CD4-positive, alpha-beta T cell treated with Interleukin-15 for 1 hour (primary cell): ENCODE measurements at places on chromosomes 6 and 20.

- no peak for DNase-seq
These were observed 602.9 kb upstream of the ARID1B start for GRCh38 chr6:156174031-156174890.

GRCh38 chr6:97059473-97059872, 134.9 kb downstream of the KLHL32 start:
- no peak for DNase-seq

DNA sequence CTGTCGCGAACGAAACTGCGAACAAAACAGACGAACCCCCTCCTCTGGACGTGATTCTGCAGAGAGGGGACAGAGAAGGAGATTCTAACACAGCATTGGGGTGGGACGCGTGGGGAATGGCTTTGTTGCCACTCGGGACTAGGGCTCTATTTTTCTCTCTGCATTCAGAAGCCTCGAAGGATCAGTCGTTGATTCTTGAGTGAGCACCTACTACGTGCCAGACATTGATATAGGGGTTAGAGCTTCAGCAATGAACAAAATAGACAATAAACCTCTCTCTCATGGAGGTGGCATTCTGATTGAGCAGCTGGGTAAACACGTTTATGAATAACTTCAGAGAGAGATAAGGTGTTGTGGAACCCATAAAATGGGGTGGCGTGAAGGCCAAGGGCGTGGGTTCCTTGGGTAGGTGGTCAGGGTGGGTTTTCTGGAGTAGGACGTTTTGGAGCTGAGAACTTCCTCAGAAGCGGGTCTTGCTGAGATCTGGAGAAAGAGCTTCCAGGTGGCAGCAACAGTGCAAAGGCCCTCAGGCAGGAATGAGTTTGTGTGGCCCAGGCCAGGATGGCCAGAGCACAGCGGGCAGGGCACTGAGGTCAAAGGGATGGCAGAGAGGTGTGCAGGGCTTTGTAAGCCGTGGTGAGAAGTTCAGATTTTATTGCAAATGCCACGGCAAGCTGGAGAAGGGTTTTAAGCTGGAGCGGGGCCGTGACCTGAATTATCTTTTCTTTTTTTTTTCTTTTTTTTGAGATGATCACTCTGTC, 884 bp downstream of the SLC2A10 start:
- DNase-seq, result no peak

DNA sequence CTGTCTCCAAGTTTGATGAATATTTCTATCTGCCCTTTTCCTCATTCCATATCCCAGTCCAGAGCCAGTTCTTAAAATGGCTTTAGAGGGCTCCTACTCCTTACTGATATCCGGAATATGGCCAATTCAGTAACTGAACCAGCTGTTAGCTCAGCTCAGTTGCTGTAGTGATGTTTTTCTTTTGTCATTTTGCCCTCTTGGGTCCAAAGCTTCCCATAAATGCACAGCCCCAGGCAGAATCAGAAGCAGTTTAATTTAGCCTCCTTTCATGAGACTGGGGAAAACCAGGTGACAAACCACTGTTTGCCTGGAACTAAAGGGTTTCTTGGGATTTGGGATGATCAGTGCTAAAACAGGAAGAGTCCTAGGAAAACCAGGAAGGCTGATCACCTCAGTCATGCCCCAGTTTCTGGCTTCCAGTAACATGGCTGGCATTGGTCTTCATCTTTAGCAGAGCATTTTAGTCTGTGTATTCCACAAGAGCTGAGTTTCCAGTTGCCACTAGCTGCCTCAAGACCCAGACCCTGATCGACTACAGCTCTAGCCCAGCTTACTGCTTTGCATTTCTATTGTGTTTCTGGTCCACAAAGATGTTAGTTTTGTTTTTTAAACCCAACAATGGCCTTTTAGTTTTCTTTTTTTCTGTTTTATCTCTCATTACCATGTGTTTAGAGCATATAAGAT, 40.6 kb upstream of the REV3L start:
- DNase-seq, result no peak

GRCh38 chr6:38495922-38496635, 143.7 kb downstream of the BTBD9 start:
- DNase-seq, result no peak

- peak; percentile 63 for DNase-seq
These were observed 24.9 kb upstream of the IER3 start for GRCh38 chr6:30769088-30769852.

DNA sequence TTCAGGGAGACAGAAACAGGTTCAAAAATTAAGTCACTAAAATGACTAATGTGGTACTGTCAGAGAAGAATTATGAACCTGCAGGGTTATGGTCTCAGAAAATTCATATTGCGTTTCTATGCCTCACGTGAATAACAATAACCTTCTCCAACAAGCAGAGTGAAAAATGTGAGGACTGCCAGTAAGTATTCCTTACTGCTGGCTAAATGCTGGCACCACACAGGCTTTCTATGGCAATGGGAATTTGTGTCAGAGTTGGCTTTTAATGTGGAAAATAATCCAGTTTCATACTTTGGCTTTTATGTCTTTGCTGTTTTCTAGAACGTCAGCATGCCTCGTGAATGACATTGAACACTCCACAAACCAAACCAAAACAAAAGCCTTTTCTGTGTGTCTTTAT, 656.0 kb downstream of the KIF16B start:
- no peak for DNase-seq

DNA sequence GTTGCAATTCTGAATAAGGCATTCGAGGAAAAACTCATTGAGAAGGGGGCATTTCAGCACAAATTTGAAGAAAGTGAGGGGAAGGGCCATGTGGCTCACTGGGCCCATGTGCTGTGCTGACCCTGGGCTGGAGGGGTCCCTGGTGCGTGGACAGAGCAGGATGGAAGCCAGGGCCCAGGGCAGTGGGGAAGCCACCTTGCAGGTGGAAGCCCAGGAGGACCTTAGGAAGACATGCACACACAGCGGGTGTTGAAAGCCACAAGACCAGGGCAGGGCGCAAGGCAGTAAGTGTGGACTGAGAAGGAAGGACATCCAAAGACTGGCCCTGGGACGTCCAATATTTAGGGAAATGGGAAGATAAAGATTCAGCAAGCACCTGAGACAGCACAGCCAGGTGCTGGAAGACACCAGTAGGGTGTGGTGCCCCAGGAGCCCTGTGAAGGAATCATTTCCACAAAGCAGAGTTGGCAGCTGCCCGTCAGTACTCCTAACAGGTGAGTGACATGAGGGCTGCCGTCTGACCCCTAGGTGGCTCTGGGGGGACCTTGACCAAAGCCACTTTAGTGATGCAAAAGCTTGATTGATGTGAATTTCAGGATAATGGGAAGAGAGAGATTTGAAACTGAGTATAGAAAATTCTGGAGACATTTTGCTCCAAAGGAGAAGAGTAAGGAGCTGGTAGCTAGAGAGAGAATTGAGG, 254.4 kb upstream of the EXOC2 start:
- DNase-seq, result no peak
